ENCODE measurements at places on chromosomes 2 and 18.
A peak's percentile ranks its signal among the peaks of the same experiment; 100 is the strongest.

DNA sequence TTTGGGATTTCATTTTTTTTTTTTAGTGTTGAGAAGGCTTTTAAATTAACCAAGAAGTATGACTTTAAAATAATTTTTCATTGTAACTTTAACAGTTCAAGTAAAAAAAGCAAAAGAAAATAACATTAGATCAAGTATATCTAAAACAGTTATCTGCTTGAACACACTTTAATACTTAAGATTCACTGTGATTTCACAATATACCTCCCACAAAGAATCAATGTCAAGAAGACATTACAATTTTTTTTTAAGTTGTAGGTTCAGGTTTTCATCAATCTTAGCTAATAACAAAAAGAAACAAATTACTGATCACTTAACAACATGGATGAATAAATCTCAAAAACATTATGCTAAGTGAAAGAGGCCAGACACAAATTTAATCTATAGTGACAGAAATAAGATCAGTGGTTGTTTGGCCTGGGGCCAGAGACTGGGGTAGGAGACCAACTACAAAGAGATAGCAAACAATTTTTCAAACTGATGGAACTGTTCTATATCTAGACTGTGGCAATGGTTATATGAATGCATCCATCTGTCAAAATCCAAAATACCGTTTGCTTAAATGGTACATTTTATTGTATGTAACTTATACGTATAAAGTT lies 74.8 kb upstream of the FRZB start:
- no peak for DNase-seq

GRCh38 chr2:86477349-86477748 lies 36.2 kb downstream of the KDM3A start:
- no peak for DNase-seq

- DNase-seq: no peak
Measured at GRCh38 chr18:6059551-6059950, 164.2 kb upstream of the TMEM200C start.

- no peak for DNase-seq
Measured at GRCh38 chr2:73053316-73054114, 18.0 kb downstream of the SFXN5 start.

- DNase-seq: no peak
Measured at GRCh38 chr18:79068341-79068936, 755 bp upstream of the ATP9B start.

DNA sequence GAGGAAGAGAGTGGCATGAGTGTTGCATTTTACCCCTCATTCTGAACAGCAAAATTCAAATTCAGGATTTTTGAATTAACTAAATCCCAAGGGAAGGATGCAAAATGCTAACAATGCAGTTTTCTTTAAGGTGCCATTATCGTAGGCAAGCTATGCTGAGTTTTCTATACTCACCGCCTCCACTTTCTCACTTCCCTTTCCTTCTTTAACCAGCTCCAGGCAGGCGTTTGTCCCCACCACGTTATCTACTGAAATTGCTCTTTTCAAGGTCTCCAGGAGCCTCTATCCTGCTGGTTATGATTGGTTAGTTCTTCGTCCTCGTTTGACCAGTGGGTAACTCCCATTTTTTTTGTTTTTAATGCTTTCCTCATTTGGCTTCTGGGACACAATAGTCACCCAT lies 1.8 kb upstream of the CPO start:
- DNase-seq: no peak

- no peak for DNase-seq
Measured at GRCh38 chr2:208674919-208675318, 268.3 kb downstream of the PTH2R start.

DNA sequence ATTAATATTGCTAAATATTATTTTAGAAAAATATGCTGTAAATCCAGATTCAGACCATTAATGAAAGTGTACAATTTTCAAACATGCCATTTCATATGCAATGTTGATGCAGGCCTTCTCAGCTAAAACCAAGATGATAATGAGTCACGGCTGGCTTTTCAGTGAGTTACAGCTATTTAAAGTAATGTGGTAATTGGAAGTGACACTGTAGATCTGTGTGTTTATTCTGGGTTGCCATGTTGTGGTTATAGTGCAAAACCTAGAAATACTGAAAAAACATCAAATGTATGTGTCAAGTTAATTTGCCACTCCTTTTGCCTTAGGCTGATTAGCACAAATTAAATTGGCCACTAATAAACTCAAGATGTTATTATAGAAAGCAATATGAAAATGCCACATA lies 506.6 kb downstream of the ERBB4 start:
- no peak for DNase-seq

- peak; percentile 20 for DNase-seq
Measured at GRCh38 chr2:186664385-186665043, 29.3 kb upstream of the FAM171B start.

GRCh38 chr2:240162939-240163714 lies 22.7 kb upstream of the OTOS start:
- DNase-seq: no peak

DNA sequence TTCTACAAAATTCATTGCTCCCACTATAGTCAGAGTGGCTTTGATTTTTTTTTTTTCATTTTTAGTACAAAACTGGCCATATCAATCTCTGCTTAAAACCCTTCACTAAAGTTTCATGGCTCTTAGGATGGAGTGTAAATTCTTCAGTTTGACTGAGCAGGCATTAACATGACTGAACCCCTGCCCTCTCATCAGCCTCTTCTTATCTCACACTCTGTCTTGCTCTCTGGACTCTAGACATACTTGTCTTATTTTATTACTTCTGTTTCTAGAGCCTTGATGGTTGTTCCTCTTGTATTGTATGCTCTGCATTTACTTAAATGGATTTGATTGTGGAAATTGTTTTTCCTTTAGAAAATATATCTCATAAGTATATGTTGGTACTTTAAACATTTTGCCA lies 272.4 kb downstream of the DCC start:
- no peak for DNase-seq

DNA sequence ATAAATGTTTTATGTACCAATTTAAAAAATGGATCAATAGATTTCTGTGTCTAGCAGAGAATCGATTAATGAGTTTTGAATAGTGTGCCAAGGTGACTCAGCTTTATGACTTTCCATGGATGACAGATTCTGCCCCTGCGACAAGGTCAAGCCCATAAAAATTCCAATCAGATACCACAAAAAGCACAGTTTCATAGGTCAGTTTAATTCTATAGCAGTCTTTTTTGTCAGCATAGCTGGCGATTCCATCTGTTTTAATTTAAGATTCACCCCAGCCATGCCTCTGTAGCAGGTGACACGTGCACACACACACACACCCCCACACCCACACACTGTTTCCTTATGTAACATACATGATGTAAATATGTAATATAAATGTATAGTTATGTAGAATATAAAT lies 28.9 kb downstream of the RAB31 start:
- DNase-seq: no peak

GRCh38 chr2:52563151-52563550 lies 1204.5 kb upstream of the CHAC2 start:
- no peak for DNase-seq

DNA sequence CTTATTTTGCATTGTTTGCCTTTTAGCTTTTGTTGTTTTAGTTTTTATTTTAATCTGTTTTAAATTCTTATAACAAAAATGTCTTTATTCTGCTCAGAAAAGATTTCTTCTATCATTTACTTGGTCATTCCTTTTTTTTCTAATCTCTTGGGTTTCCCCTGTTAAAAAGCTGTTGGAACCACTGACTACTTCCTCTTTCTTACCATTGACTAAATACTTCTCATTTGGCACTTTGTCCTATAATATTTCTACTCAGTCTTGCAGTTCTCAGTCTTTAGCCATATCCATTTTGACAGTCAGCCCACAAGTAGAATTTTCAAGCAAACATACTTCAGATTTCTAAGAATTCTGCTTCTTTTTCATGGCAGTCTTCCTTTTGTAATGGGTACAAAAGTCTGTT lies 567.2 kb downstream of the SATB2 start:
- DNase-seq: no peak

DNA sequence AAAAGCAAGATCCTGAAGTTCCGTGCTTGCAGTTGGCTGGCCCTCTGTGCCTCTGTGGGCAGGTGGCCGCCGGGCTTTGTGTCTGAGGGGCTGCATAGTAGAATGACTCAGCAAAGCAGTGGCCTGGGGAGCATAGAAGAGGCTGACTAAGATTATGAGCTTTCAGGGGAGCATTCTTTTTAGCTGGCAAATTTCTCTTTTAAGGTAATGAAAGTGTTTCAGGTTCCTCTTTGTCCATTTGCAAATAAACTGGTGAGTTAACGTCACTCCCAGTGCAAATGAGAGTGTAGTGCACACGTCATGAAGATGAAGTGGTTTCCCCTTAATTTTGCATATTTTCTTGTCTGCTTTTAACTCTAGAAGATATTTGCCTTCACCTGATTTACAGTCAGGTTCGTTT lies 98.6 kb downstream of the BCL2L11 start:
- DNase-seq: no peak

DNA sequence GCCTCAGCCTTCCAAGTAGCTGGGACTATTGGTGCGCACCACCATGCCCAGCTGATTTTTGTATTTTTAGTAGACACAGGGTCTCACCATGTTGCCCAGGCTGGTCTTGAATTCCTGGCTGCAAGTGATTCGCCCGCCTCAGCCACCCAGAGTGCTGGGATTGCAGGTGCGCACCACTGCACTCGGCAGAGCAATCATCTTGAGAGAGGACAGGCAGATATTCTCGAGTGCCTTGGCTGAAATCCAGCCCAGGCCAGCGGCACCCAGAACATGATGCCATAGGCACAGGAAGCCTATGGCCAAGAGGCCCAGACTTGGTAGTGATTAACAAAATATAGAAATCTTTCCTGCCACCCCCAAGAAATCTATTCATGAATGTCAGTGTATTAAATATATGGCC lies 58.0 kb upstream of the PEX13 start:
- DNase-seq: no peak

- no peak for DNase-seq
Measured at GRCh38 chr2:199659207-199659606, 191.8 kb downstream of the FTCDNL1 start.

GRCh38 chr2:109188496-109188890 lies 59.5 kb downstream of the SH3RF3 start:
- DNase-seq: no peak

DNA sequence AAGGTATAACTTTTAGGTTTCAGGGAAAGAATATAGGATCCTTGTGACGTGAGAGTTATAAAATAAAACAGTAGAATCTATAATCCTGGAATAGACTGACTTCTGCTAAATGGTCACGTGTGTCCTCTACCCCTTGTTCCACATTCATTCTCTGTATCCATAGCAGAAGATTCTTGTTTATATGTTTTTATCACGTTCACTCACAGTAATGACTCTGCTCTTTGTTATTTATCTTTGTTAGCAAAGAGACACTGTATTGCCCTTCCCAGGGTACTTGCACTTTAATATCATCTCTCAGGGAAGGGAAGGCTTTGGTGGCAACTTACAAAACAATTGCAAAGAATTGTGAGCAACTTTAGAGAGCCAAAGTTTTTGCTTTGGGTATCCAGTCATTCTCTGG lies 206.2 kb upstream of the LRRTM1 start:
- DNase-seq: no peak

DNA sequence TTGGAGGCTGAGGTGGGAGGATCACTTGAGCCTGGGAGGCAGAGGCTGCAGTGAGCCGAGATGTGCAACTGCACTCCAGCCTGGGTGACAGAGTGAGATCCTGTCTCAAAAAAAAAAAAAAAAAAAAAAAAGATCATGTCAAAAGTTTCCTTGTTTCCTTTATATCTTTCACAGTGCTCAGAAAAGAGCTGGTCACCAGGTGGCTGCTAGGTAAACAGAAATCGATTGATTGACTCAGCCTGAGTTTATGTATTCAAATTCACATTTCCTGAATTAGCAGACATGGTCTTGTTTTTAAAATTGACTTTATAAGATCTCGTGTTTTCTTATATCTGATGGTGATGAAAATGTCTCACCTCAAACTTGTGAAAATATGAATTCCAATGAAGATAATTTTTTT lies 261.8 kb upstream of the FANCL start:
- DNase-seq: peak; percentile 7

DNA sequence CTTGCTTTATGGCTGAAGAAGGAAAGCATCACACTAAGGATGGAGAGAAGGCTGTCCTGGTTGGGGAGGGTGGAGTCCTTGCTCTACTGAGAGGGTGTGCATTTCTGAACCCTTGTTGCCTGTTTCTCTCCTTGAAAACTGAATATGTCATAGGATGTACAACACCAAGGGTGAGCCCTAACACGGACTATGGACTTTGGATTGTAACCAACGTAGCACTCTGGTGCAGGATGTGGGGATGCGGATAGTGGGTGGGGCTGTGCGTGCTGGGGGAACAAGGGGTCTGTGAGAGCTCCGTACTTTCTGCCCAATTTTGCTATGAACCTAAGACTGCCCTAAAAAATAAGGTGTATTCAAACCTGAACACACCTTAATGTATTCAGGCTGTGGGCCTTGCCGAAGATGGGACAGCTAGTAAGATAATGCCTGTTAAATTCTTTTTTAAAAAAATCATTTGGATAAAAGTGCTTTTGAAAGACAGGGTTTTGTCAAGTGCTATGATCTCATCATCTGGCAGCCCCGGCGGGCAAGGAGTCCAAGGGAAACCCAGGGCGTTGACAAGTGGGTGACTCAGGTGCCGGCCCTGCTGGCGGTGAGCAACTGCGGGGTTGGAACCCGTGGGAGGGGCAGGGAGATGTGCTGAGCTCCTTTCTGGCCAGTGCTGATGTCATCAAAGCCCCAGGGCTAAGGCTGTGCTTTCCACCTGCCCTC lies 54.0 kb downstream of the GATA6 start:
- no peak for DNase-seq

All from NCI-H526 treated with DMSO at 0.1 percent for 48 hours (cell line).